CD4-positive, alpha-beta T cell treated with Interleukin-21 for 1 hour (primary cell): ENCODE measurements at places on chromosomes 4 and X.

DNA sequence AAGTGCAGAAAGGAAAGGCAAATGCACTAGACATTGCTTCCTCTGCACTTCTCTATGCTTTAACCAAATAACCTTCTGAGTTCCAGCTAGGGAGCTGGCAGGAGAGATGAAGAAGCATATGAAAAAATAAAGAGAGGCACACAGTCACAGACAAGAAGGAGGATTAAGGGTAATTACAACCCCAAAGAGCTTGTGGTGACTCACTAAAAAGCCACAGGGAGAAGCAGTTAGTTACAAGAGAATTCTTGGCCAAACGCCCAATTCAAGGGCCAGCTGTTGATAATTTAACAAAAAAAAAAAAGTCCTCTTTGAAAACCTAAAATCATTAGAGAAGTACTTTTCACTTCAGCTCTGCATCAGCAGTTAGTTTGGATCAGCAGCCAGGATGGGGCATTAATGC lies 478.0 kb downstream of the KCNIP4 start:
- no peak for DNase-seq

DNA sequence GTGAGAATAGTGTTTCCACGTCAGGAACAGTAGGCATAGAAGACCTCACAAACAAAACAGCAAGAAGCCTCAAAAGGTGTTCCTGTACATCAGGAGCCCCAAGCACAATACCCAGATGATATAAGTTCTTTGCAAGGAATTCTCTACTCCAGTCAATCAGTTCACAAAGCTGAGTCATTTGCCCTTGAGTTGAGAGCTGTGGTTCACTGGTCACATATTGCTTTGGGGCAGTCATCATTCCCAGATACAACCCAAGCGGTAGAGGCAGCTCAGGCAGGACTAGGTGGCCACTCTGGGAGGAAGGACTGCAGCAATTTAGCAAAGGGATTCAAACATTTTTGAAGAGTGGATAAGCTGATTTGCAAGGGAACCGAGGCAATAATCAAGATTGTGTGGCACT lies 551.5 kb upstream of the ZFP42 start:
- DNase-seq = no peak

DNA sequence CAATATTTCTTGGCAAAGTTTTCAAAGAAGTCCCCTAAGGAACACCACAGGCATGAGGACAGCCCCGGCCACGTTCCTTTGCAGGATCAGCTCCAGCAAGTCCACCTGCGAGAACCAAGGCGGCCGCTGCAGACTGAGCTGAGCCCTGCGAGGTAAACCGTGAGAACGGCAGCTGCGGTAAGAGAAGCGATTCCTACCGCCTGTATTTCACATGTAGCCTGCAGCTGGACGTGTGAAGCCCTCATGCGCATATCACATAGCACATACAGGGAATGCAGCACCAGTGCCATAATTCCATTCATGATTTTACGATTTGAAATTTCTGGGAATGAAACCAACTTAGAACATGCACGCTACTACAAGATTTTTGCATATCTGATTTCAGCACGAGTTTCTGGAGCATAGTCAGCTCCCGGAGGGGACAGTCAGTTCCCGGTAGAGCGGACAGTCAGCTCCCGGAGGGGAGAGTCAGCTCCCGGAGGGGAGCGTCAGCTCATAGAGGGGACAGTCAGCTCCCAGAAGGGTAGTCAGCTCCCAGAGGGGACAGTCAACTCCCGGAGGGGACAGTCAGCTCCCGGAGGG lies 41.7 kb downstream of the FGFRL1 start:
- DNase-seq = no peak

DNA sequence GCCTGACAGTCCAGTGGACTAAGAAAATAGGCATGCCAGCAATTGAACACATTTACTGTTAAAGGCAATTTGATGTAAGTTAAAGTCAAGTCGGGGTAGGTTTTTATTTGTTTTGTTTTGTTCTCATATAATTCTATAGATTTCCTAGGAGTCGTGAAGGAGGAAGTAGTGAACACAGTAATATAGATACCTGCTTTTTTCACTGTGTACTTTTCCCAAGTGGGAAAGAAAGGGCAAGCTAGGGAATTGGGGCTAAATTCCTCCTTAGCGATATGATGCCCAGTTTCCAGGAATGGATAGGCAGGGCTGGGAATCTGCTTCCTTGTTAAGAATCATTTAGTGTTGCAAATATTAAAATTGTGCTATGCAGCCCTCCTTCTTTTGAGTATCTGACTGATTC lies 271.0 kb downstream of the ARHGAP24 start:
- DNase-seq = no peak

- no peak for DNase-seq
Measured at GRCh38 chrX:31271615-31272471, 200.0 kb upstream of the FTHL17 start.

- DNase-seq = no peak
Measured at GRCh38 chr4:165177725-165178666, 29.4 kb upstream of the KLHL2 start.

DNA sequence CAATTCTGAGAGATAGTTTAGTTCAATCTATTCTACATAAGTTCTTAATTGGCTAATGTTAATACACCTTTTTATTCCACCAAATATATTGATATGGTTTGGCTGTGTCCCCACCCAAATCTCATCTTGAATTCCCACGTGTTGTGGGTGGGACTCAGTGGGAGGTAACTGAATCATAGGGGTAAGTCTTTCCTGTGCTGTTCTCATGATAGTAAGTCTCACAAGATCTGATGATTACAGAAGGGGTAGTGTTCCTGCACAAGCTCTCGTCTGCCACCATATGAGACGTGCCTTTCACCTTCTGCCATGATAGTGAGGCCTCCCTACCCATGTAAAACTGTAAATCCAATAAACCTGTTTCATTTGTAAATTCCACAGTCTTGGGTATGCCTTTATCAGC lies 11.3 kb downstream of the PPA2 start:
- DNase-seq = no peak

GRCh38 chrX:30733852-30734660 lies 80.8 kb downstream of the GK start:
- DNase-seq = no peak

DNA sequence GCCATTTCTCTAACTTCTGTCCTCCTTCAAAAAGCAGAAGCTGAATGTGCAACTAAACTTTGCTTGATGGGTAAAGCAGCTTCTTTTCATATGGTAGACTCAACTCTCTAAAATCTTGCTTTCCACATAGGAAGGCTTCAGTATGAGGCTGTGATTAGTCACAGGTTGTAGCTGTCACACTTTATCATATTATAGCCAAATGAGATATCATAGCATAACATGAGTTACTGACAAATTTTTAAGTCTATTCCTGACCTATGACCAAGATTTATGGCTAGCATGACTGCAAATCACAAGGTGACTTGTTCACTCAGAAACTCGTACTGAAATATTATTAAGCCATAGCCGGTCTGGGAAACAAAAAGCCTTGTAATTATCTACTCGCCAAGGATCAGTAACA lies 998.6 kb downstream of the RPA4 start:
- no peak for DNase-seq
